ENCODE measurements at places on chromosomes 16 and 17.

GRCh38 chr16:76309639-76310335 lies 32.6 kb downstream of the CNTNAP4 start:
- no peak for DNase-seq

DNA sequence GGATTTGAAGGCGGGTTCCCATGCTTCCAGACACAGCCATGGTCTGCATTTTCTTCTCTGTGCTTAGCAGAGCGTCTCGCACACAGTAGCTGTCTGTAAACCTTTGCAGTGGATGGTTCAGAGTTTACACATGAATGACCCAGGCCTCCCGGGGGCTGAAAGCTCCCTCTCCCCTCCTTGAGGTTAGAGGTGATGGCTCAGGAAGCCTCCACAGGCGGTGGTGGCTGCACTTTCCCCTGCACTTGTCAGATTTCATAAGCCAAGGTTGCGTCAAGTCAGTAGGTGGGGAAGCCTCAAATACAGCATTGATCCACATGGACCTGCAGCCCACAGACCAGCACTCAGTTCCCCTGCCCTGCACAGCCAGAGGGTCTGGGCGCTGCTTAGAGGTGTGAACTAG lies 211.9 kb downstream of the KATNIP start:
- DNase-seq = no peak

GRCh38 chr16:50842589-50842988 lies 100.7 kb downstream of the CYLD start:
- DNase-seq = no peak

DNA sequence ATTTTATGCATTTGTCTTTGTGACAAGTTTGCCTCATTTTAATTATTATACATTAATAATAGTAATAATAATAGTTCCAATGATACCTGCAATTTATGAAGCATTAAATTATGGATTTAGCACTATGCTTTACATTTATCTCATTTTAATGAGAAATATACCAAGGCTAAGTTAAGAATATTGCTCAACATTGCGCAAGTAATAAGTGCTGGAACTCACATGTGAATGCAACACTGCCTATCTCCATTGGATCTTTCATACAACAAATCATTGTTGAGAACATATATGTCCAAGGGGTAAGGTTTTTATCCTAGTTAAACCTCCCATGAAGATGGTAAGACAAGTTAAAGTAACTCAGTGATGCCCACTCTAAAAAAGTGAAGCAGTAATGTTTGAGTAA lies 703.7 kb upstream of the SOX9 start:
- no peak for DNase-seq

- no peak for DNase-seq
Measured at GRCh38 chr16:75758215-75758614, 31.9 kb upstream of the CPHXL start.

DNA sequence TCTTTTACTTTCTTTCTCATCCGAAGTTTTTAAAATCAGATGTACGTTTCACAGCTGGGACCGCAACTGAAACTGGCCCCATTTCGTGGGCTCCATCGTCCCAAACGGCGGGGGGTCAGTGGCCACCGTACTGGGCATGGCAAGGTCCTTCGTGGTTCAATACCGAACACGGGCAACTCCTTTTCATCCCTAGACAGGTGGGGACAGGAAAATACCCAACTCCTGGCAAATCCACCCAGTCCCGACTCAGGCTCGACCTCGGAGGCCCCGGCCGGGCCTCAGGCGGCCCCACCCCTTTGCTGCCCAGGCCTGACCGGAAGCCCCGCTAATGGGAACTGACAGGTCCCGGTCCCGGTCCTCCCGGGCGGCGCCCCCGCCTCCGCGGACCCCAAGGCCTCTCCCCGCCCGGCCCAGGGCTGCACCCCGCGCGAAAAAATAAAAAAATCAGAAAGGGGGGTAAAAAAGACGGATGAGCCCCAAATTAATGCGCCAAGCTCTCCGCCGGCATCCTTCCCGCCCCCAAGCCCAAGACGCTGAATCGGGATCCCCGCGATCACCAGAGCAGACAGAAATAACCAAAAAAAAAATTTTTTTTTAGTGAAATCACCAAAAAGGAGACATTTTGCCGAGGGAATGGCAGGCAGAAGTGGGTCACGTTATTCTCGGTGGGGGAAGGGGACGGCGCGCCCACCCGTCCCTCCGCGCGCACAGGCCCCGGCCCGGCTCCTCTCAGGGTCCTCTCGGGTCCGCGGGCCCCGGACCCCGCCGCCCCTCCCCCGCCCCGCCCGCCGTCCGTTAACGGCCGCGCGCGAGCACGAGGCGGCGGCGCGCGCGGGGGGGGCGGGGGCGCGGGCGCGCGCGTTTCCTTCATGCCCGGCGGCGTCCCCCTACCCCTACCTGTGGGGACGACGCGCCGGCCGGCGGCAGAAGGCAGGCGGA lies 562 bp downstream of the ZC3H7A start:
- DNase-seq = peak; percentile 49

GRCh38 chr16:80377096-80377956 lies 163.5 kb upstream of the DYNLRB2 start:
- no peak for DNase-seq

DNA sequence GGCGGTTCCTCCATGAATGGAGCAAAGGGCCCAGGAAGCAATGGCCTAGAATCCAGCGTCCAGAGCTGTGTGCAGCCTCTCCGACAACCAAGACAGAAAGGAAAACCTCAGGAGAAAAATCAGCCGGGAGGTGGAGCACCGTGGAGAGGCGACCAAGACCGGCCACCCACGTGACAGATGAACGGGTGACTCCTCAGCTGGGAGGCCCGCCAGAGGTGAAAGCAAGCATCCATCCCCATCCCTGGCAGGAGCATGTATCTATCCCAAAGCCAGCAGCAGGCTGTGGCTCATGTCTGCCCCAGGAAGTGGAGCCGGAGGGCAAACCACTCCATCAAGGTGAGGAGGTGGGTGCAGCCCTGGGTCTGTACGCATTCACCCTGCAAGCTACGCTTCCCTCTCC lies 52.1 kb downstream of the FOXL1 start:
- no peak for DNase-seq

- DNase-seq = no peak
Measured at GRCh38 chr17:1087381-1088241, 90.7 kb downstream of the TIMM22 start.

DNA sequence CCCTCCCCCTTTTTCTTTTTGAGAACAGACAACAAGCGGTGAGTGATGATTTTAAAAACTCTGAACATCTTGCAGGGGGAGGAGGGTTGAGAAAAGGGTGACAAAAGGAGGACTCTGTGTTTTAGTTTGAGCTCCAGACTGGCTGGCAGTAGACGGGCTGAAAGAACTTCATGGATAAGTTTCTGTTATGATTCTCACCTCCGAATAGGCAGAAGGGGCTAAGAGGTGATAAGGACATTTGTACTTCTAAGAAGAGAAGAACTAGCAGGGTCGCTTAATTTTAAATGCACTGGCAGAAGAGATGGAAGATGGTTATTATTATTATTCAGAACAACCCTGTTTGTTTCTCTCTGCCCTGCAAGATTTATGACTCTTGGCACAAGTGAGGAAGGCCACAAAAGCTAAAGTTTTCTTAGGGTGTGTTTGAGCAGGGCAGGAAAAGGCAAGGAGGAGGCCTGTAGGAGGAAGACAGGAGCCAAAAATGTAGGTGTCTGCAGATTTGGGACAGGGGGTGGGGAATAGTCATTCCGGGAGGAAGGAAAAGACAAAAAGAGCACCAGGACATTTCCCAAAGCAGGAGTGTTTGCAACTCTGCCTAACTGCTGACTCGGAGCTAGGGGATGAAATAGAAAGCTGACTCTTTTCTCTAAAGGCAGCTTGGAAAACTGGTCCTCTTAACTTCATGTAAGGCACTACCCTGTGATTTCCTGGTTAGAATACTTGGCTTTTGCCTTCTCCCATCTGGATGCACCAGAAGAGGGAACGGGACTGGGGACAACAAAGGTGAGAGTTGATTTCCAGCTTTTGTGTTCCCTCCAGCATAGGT lies 11.9 kb upstream of the HOXB2 start:
- no peak for DNase-seq

- peak; percentile 68 for DNase-seq
Measured at GRCh38 chr17:3762922-3763776, 37.8 kb downstream of the ITGAE start.

DNA sequence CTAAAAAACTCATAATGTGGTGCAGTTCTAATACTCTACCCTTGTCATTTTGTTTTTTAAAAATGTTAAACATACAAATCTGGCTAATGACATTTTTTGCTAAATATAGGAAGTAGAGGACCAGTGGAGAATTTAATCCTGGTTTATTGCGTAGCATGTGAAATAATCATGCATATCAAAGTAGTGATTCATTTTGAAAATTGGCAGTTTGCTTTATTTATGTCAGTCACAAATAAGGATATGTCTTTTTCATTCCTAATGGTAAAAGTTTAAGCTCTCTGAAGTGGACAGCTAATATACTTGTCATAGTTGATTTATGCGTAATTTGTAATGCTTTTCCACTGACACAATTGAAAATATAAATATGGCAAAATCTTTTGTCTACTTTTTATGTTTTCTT lies 224.2 kb downstream of the BCAS3 start:
- DNase-seq = no peak

- DNase-seq = no peak
Measured at GRCh38 chr17:74803971-74804370, 27.8 kb upstream of the NAT9 start.

DNA sequence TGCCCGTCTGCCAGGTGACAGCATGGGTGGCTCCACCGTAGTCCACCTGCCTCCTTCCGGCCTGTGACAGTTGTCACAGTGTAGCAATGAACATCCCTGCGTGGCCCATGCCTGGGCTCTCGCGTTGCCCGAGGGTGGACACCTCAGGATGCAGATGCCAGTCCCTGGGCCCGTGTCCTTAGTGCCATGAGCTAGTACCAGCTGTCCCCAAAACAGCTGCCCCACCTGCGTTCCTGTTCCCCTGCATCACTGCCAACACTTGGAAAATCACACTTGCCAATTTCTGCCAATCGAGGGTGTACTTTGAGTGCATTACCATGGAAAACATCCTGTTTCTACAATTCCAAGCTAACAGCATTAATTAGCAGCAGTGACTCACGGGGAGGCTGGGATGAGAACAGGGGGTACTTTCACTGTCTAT lies 9.0 kb upstream of the C16orf95 start:
- DNase-seq = no peak

DNA sequence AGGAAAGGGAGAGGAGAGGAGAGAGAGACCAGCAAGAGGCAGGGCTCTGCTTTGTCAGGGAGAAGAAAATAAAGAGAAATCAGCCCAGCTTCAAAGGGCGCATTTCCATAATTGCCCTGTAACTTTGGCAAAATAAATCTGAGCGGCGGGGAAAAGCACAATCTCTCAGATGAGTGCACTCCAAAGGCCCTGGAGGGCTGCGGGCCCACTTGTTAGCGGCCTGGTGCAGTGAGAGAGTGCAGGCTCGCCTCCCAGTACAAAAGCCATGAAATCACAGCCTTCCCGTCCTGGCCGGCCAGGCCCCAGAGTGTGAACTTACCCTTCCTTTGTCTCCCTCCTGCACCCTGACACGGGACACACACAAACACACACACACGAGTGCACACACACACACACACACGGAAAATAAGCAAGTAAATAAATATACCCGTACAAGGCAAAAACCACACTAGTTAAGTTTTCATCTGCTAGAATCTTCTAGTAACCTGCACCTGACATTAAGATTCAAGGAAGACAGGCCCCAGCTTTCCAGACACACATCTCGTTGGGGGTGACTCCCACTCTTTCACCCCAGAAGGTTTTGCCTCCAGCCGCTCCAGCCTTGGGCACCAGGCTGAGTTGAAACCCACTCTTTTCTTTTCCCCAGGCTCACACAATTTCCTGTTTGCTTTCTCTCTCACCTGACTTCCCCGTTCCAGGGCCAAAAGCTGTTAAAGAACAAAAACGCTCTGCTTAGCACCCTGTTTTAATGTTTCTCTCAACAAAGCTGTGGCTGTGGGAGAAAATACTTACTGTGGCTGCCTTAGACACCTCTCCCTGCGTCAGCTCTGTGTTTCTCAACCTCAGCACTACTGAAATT lies 8.5 kb downstream of the IRX3 start:
- DNase-seq = no peak

DNA sequence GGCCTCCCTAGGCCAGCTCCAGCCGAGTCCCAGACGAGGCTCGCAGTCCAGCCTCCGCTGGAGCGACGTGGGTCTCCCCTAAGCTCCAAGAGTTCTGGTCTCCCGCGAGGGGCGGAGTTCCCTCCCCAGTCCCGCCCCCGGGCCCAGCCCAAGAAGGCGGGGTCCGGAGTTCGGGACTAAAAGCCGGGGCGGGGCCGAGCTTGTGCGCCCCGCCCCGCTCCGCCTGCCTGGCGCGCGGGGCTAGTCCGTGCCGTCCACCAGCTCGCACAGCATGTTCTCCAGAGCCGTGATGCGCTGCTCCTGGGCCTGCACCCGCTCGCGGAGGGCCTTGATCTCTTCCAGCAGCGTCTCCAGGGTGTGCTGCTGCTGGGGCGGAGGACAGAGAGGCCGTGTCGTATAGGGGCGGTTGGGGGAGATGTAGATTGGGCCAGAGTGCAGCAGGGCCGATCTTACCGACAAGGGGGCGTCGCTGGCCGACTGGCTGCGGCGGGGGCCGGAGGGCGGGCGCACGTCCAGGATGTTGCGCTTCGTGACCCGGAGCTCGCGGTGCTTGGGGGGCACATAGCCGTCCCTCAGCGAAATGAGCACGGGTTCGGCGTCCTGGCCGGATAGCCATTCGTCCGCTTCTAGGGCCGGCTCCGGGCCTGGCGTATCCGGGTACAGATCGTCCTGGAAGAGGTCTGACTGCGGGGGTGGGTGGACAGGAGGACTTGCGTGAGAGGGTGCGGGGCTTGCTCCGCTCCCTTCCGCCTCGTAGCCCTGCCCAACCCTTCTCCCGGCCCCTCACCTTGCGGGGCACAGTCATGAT lies 7.0 kb downstream of the CORO6 start:
- peak; percentile 89 for DNase-seq

- DNase-seq = peak; percentile 66
Measured at GRCh38 chr16:3021449-3022207, 1.5 kb downstream of the TNFRSF12A start.

All from CD4-positive, alpha-beta T cell treated with Interleukin-10 for 1 hour (primary cell).